ENCODE measurements at places on chromosomes 5 and 9.

DNA sequence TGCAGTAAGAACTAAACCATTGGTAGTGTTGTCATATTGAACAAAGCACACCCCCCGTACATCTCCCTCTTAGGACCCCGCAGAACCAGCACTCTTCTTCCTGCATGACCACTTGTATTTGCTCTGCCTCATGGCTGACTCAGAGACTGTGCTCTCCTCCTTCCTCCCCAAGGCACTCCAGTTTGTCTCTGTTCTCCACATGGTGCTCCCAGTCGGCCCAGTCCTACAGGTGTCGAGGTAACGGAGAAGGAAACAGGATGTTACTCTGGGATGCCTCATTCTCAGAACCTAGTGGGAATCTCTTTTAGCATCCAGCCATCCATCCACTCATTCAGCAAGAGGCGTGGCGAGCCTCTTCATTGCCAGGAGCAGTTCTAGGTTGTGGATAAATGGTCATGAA lies 97.0 kb upstream of the NIPAL4 start:
- DNase-seq = no peak

DNA sequence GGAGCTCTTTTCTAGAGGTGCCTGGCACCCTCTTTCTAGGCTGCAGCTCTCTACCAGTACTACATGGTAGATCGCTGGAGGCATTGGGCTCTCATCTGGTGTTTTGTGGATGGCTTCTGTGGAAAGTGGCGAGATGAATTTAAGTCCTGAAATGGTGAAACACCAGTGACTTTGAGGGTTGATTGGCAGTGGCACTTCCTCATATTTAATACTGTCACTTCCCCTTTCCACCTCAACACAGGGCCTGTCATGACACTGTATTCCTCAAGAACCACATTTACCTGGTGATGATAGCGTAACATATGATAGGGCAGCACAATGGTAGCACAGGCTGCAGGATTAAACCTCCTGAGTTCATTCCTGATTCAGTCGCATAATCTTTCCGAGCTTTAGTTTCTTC lies 132.1 kb downstream of the KDM4C start:
- no peak for DNase-seq

DNA sequence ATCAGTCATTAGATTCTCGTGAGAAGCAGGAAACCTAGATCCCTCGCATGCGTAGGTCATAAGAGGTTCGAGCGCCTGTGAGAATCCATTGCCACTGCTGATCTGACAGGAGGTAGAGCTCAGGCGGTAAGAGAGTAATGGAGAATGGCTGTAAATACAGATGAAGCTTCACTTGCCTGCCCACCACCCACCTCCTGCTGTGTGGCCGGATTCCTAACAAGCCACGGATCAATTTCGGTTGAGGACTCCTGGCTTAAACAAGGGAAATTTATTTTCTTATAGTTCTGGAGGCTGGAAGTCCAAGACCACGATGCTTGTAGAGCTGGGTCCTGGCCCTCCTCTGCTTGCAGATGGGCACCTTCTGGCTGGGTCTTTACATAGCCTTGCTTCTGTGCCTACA lies 200.4 kb downstream of the PCSK5 start:
- no peak for DNase-seq

GRCh38 chr5:65830856-65831255 lies 95.5 kb upstream of the ERBIN start:
- DNase-seq = no peak

DNA sequence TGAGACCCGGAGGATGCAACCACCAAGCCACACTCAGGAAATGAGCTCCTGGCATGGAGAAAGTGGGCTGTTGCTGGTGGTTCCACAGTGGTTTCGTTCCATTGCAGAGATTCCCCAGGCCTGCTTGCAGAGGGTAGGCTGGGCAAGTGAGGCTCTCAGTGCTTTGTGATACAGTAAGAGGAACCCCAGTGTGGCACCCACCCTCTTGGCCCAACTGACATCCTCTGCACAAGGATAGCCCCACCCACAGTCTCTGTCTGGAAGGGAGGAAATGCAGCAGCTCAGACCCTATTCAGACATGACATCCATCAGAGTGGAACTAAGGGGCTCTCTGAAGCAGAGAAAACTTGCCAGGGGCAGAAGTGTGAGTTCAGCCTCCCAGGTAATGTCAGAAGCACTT lies 69.6 kb upstream of the FSTL4 start:
- DNase-seq = no peak

- no peak for DNase-seq
Measured at GRCh38 chr5:171847026-171847425, 61.4 kb downstream of the SMIM23 start.

- DNase-seq = peak; percentile 22
Measured at GRCh38 chr5:7872517-7873130, 3.7 kb downstream of the MTRR start.

- no peak for DNase-seq
Measured at GRCh38 chr5:31375999-31376720, 155.7 kb downstream of the DROSHA start.

GRCh38 chr5:36610621-36611020 lies 4.2 kb downstream of the SLC1A3 start:
- no peak for DNase-seq

- DNase-seq = no peak
Measured at GRCh38 chr5:121377461-121377860, 474.2 kb upstream of the FTMT start.

GRCh38 chr9:82135106-82135505 lies 146.5 kb downstream of the SPATA31D1 start:
- DNase-seq = no peak

GRCh38 chr9:4171261-4171900 lies 128.5 kb downstream of the GLIS3 start:
- DNase-seq = no peak

DNA sequence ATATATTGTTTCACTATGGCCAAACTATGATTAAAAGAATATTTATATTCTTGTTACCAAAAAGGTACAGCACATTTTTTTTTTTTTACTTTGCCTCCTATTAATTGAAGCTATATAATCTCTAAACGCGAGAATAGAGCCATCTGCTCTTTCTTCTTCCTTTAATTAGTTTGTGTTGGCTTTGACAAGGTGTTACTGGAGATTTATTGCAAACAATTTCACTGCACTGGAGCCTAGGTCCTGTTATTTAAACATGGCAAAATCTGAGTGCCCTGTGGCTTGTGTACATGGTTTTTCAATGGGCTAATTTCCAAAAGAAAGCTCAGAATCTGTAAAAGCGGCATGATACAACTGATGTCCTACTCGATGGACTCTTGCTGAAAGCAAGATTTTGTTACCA lies 40.8 kb upstream of the GABRG2 start:
- DNase-seq = no peak

DNA sequence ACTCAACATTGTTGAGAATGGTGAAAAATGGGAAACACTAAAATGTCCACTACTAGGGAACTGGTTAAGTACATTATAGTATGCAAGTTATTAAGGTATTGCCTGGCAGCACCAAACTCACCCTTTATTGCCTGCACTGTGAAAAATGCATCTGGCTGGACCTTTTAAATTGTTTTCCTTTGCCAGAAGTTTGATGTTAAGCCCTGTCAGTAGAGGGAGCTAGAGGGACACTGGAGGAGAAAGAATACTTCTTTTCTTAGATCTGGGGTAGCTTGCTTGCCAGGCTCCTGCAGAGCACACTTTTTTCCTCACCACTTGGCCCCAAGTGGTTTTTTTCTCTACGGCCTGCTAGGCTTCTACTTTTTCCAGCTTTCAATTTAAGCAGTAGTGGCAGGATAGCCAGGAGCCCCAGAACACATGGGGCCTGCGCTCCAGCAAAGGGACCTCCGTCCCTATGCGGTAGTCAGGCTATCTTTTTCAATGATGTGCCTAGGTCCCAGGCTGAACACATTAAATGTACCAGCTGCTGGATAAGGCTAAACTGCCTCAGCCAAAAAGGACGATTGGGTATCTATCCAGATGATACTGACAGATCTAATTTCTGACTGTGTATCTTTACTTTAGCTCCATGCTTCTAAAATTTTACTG lies 8.0 kb upstream of the HABP4 start:
- peak; percentile 83 for DNase-seq

- DNase-seq = no peak
Measured at GRCh38 chr5:61115968-61116367, 46.3 kb downstream of the SMIM15 start.

GRCh38 chr5:135426102-135427082 lies 20.8 kb downstream of the DCANP1 start:
- DNase-seq = peak; percentile 59

- peak; percentile 69 for DNase-seq
Measured at GRCh38 chr5:150458802-150459557, 9.4 kb upstream of the RPS14 start.

DNA sequence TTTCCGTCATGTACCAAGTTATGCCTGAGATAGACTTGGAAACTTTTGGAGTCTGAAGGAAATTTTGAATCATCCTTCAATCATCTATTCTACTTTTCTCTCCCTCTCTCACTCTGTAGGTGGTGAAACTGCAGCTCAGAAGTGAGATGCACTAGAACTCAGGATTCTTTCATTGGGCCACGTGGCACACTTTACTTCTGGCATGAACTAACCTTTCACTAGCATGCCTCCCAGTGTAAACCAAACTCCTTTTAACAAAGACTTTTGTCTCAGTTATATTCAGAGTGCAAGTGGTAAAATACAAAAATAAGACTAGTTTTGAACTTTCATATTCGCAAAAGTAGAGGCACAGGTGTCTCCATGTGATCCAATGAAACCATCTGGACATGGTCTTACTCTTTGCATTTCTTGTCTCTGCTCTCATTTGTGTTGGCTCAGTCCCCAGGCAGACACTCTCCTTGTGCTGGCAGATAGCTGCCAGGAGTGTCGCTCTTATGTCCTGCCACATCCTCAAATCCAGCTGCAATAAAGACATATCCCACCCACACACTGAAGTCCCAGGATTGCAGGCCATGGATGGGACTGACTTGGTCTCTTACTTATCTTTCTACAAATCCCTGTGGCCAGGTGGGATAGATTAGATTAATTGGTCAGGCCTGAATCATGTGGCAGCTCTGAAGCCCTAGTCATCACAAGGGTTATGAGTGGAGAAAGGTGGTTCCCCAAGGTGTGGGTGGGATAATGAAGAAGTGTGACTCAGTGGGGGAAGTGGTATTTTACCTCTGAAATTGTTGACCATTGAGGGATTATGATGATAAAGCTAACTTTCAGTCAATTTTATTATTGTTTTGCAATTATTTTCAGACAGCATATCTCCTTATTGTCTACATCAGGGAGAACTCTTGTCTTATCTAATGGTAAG lies 267.5 kb downstream of the GABRB2 start:
- no peak for DNase-seq

GRCh38 chr5:171669571-171669970 lies 116.0 kb upstream of the SMIM23 start:
- DNase-seq = no peak

- DNase-seq = no peak
Measured at GRCh38 chr5:135993880-135994636, 34.7 kb upstream of the TGFBI start.

- no peak for DNase-seq
Measured at GRCh38 chr9:74573640-74574191, 76.6 kb downstream of the RORB start.

- no peak for DNase-seq
Measured at GRCh38 chr9:121757281-121757585, 105.8 kb downstream of the DAB2IP start.

DNA sequence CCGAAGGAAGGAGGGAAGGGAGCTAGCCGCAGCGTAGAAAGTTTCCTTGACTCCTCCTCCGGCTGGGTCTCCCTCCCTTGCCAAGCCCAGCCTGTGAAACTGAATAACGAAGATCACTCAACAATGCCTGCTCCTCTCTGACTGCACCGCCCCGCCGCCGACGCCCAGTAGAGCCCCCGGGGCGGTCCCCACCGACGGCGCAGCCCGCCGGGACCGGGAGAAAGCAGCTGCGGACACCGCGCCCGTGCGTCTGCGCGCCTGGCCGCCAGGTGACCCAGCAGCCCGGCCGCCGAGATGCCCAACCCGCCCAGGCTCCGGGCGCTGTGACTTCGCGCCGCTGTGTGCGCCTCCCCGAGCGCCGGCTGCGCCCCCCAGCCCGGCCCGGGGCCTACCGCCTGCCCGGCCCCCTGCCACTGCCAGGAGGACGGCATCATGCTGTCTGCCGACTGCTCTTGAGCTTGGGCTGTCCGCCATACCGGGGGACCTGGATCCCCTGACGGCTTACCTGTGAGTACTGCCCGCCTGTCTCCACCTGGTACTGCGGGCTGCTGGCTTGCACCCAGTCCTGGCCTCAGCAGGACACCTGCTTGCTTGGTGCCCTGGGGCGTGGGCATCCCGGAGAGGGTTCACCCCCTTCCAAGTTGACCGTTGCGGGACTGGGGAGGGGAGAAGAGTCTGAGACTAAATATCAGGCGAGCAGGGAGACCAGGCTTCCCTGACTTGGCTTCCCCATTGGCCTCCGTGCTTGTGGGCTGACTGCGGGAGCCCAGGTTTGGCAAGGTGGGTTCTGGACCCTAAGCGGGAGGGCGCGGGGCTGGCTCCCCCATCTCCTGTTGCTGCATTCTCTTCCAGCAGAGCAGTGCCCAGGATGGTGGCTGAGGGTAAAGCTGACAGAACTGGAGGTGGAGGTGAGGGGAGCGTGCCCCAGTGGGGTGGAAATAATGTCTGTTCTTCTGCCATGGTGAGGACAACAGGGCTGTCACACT lies 26.2 kb upstream of the SPTLC1 start:
- no peak for DNase-seq

GRCh38 chr5:11387382-11387781 lies 516.9 kb downstream of the CTNND2 start:
- no peak for DNase-seq

DNA sequence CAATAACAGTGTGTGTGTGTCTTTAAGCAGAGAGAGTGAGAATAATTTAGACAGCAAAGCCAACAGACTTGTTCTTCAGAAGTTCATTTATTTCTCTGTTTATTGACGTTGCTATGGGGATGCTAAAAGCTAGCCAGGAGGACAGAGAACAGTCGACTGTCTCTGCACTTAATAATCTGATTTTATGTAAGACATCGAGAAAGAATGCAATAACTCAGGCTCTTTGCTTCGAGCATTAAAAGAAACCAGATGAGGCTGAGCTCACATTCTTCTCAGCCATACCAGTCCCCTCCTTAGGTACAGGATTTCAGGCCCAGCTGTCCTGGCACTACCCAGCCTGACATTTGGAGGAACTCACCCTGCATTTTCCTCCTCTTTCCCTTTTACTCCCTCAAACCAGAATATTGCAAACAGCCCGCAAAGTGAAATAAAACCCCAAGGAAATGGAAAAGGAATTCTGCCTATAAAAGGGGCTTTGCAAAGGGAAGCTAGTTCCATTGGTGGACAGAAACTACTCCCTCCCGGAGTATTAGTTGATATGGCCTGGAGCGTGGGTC lies 44.5 kb upstream of the DPYSL3 start:
- no peak for DNase-seq

GRCh38 chr5:170570476-170570875 lies 66.7 kb downstream of the KCNIP1 start:
- no peak for DNase-seq

DNA sequence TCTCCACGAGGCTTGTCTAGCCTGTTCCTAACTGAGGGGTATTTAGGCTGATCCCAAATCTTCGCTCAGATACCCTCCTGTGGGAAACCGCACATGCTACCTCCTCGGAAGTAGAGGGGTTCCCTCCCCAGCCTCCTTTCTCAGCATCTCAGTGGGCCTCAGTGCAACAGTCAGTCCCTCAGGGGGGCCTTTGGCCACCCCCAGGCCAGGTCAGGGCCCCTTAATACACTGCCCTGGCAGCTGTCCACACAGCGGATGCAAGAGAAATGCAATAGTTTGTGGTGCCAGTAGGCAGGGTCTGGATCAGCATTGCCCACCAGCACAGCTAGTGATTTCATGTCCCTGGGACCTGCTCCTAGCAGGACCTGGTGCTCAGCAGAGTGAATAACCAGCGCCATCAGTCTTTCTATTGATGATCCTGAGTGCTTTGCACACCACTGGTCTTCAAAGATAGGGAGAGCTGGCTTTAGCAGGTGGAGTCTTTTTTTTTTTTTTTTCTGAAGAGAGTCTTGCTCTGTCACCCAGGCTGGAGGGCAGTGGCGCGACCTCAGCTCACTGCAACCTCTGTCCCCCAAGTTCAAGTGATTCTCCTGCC lies 7.5 kb downstream of the PLPP7 start:
- no peak for DNase-seq

Measured in RKO (cell line).